ENCODE measurements at places on chromosomes 2 and 18.
A peak's percentile ranks its signal among the peaks of the same experiment; 100 is the strongest.

- DNase-seq, result no peak
Measured at GRCh38 chr2:238821944-238822670, 25.8 kb upstream of the TWIST2 start.

DNA sequence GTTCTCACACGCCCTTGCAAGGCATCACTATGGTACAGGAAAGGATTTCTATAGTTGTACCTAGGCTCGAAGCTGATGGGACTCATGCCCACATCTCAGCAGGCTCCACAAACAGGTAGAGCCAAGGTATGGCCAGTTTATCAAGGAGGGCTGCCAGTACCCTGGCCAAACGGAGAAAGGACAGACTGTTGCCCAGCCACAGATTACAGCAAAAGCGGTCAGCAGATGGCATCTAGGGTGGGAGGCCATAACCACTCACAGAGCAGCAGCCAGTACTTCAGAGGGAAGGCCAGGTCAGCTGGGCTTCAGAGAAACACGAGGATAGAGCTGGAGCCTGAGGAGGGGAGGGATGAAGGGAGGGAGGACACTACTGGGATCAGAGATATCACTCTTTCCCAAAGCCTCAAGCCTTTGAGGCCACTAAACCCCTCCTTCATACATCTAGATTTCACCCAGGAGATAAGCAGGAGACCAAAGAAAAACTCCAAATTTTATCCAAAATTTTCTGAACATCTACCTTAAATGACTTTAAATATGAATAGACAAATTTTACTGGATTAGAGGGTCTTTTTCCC lies 904.2 kb upstream of the NXPH2 start:
- no peak for DNase-seq

DNA sequence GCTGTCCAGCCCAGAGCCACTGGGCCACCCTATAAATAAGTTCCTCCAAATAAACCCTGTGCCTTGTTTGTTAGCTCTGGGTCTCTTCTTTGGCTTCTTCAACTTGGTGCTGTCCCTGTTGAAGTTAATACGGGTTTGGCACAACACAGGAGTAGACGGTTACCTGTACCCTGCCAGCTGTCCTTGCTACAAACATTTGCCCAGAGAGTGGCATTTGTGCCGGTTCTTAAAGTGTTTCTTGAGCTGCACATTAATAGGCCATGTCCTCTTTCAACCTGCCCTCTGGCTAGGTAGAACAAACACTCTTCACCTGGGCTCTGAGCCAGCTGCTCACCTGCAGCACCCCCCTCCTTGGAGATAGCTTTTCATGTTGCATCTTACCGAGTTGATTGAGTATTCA lies 139.2 kb downstream of the NEDD4L start:
- no peak for DNase-seq

DNA sequence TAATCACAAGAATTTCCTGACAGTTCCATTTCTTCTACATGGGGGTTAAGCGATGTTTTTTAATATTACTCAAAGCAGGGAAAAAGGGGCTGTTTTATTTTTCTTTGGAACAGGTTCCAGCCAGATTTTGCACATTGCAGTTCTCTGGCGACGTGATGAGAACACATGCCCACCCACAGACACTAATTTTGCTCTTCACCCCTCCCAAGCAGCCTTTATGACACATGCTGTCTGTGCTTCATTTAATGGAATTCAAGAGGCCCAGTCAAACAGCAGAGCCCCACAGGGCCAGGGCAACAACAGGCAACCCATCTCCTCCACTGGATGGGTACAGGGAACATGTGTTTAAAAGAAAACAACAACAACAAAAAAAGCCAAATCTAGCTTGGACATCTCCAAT lies 70.8 kb downstream of the SPRED2 start:
- DNase-seq, result no peak

DNA sequence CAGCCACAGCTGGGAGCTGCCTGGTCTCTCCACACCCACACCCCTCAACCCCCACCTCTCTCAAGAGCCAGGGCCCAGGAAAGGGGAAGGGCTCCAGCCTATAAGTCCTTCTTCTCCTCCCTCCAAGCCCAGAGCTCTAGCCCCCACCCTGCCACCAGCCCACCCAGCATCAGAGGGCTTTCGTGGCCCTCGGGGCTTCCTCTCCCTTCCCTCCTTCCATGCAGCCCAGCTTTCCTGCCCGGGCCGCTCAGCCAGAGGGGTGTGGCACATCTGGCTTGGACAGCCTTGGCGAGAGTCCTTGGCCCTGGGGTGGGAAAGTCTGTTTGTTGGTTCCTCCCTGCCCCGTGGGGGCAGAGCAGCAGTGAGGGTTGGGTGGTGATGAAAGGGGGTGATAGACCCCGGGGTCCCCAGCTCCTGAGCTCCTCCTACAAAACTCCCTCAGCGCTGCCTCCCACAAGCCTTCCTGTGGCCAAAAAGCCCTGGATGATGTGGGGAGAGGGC lies 7.0 kb downstream of the TNS1 start:
- DNase-seq, result no peak

- no peak for DNase-seq
Measured at GRCh38 chr18:55149994-55150393, 190.7 kb upstream of the CCDC68 start.

DNA sequence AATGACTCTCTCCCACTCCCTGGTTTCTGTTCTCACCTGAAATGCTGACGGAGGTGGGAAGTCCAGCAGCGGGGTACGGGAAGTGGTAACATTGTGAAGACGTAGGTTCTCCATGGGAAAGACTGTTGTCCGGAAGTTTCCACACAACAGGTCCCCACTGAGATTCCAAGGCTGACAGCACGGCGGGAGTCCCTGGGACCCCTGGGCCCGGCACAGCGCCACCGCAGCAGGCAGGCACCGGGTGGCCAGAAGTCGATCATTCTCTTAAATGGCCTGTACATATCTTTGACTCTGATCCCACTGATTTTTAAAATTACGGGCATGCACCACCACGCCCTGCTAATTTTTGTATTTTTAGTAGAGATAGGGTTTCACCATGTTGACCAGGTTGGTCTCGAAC lies 201.0 kb upstream of the SALL3 start:
- no peak for DNase-seq

GRCh38 chr2:216803791-216804190 lies 56.1 kb downstream of the TNP1 start:
- DNase-seq, result no peak

DNA sequence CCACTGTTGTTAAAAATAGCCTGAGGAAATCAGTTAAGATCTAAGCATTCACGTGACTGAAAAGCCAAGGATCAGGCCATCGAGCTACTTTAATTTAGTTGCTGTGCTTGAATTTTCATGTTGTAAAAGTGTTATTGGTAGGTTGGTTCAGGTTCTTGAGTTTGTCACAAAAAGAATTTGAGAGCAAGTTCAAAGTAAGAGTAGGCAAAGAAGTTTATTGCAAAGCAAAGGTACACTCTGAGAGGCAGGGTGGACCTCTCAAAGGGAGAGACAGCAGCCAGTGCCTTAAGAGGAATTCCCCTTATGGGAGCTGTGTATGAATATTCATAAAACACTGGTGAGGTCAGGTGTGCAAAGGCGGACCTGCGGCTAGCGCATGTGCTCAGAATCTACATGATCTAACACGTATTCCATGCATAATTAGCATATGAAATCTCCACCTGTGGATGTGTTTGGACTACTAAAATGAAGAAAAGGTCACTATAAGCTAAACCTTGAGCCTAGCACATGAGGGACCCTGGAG lies 236.5 kb downstream of the NDUFA10 start:
- no peak for DNase-seq

- DNase-seq, result no peak
Measured at GRCh38 chr2:213129311-213129710, 22.1 kb downstream of the IKZF2 start.

DNA sequence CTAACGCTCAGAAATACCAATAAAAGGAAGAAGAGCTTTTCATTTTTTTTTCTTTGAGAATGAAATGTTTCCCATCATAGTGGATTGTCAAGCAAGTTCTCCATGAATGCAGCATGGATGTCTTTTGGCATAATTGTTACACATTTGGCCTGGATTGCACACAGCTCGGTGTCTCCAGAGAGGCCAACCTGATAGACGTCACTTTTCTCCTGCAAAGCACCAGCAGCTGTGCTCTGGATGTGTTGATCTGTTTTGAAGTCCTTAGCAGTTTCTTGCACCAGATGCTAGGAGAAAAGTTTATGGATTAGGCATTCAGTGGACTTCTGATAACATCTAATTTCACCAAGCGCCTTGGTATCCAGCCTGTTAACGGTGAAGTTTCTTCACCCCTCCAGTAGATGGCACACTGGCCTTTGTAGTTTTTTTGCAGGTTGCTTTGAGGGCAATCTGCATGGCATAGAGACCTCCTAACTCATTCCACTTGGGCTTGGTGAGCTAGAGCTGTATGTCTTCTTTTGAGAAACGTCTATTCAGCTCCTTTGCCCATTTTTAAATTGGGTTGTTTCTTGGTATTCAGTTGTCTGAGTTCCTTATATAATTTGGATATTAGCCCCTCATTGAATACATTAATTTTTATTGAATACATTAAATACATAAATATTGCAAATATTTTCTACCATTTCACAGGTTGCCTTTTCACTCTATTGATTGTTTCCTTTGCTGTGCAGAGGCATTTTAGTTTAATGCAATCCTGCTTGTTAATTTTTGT lies 59.7 kb downstream of the PTH2R start:
- DNase-seq, result no peak

GRCh38 chr18:43596105-43596712 lies 318.9 kb upstream of the SYT4 start:
- DNase-seq, result no peak

- DNase-seq, result no peak
Measured at GRCh38 chr2:1821530-1821929, 77.2 kb upstream of the PXDN start.

DNA sequence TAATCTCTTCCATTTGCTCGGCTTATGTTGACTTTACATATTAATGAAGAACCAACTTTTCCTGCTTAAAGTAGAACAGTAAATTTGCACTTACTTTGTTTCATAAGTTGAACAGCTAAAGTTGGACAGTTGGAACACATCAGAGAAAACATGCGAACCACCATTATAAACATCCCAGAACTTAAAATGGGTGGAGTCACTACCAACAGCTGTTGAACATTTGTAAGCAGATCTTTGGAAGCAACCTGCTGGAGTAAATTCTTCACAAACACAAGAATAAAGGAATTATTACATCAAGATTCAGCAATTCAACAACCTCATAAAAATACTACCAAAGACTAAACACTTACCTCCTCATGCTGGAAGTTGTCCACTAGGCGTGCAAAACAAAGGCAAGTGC lies 96.4 kb upstream of the DNER start:
- DNase-seq, result no peak

DNA sequence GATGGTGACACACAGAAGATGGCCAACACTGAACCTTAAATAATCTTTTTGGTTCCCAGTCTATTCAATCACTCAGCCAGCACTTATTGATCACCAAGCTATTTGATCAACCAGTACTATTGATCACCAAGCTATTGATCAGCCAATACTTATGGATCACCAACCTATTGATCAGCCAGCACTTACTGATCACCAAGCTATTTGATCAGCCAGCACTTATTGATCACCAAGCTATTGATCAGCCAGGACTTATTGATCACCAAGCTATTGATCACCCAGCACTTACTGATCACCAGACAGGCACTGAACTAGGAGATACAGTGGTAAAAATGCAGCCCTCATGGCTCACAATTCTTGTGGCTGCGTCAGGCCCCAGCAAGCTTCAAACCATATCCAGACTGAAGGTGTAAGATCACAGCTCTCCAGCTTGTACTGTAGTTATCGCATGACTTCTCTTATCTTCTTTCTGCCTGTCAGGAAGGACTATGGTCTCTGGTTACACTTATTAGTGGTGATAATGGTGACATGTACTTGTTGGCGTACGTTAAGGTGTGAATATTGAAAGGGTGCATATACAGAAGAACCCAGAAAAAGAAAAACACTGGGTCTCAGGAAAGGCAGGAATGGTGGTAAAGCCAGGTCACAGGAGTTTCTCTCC lies 18.4 kb upstream of the B3GNT2 start:
- no peak for DNase-seq

GRCh38 chr2:120540719-120541552 lies 194.7 kb upstream of the GLI2 start:
- DNase-seq, result no peak

GRCh38 chr2:173568054-173568453 lies 213.4 kb downstream of the CDCA7 start:
- DNase-seq, result no peak

DNA sequence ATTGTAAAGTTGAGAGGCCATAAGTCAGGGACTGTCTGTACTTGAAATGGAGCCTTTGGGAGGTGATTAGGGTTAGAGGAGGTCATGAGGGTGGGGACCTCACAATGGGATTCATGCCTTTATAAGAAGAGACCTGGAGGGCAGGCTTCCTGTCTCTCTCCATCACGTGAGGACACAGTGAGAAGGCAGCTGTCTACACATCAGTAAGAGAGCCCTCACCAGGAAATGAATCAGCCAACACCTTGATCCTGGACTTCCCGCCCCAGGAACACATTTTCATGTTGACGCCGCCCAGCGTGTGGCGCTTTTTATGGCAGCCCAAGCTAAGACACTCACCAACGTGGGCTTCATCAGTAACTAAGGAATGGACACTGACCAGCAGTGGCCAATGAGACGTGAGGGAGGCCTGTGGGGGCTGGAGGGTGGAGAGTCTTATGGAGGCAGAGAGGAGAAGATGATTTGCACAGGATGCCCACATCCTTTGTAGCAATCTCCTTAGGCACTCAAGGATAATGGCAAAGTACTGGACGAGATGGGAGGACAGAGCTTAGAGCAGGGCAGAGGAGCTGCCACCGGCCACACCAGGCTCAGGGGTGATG lies 162.7 kb downstream of the EIPR1 start:
- DNase-seq, result no peak

- DNase-seq, result no peak
Measured at GRCh38 chr2:209472871-209473270, 49.0 kb downstream of the MAP2 start.

DNA sequence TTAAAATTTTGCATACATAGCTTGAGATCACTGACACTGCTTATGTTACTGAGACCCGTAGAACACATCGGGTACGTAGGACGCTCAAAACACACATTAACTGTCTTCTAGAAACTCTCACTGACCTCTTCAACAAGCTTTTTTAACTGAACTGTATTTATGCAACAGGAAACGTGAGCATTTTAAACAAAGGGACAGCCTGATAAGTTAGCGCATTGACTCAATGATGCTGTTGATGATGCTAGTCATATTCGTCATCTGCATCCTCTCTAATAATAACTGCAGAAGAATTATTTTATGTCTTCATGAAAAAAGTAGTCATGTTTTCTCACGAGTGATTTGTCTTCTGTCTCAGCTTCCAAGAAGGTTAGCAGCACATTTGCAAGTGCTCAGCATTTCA lies 824.0 kb downstream of the DCDC2C start:
- no peak for DNase-seq

DNA sequence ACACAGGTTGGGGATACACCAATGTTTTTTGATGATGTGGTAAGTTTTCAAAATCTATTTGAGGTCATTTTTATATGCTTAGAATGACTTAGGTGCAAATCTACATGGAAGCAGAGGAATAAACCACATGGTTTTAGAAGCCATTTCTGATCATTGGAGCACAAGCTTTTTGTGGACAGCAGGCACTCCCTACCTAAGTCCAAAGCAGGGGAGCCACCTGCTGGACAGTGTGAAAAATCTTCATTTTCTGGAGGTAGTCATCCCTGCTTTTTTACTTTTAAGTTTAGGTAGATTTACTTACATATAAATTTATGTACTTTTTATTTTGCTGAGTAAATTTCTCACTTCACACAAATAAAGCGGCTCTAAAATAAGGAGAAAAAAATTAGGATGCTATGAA lies 323.2 kb downstream of the PLCL1 start:
- peak; percentile 36 for DNase-seq

- no peak for DNase-seq
Measured at GRCh38 chr2:12636837-12637581, 79.7 kb upstream of the TRIB2 start.

- no peak for DNase-seq
Measured at GRCh38 chr2:237669628-237670392, 42.4 kb downstream of the LRRFIP1 start.
